BE2C (cell line): ENCODE measurements at places on chromosomes 4 and X.

GRCh38 chrX:155052738-155053498 is 18.0 kb downstream of the CMC4 start:
- no peak for DNase-seq

DNA sequence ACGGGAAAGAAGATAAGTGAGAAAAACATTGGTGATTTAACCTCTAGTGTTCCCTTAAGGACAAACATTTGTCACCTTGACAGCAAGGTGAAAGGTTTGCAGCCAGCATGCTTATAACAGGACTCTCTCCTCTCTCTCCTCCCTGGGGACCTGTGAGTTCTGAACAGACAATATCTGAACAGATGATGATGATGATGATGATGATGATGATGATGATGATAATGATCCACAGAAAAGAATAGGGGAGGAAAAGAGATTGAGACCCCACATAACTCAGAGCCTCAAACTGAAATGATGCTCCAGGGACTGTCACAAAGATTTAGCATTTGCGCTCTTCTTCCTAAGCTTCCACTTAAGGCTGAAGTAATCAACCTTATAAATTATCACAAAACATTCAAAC is 103.9 kb downstream of the SLC10A7 start:
- no peak for DNase-seq

- DNase-seq = no peak
Measured at GRCh38 chr4:7960790-7961655, 21.4 kb upstream of the AFAP1 start.

GRCh38 chr4:179867300-179867878 is 2375.8 kb upstream of the TENM3 start:
- peak; percentile 83 for DNase-seq

- no peak for DNase-seq
Measured at GRCh38 chr4:140344101-140344500, 29.3 kb upstream of the SCOC start.

DNA sequence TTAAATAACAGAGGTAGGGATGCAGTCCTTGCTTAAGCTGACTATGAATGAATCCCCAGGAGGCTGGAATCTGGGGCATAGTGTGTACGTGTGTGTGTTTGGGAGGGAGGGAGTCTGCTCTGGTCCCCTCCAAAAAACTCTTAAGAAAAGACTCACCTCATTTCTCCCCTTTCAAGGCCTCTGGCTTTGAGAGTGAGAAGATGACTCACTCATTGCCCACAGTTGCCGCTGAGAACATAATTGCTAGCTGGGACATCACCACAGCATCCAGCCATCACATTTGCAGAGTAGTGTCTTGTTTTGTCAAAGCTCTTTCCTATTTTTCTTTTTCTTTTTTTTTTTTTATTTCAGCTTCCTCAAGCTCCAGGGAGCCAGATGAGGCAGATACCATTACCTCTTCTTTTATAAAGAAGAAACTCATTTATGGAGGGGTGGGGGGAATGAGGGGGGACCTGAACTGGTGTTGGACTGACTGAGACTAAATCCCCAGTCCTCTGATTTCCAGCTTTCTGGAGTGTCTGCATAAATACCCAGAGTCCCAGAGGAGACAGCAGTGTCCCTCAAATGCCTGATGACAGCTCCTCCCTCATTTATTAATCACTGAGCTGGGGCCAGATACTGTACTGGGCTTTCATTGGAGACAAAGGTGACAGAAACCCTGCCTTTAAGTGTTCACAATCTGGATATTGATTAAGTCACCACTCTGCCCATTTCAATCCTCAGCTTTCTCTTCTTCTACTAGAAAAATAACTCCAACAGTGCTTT is 61.9 kb upstream of the LAS1L start:
- DNase-seq = no peak

DNA sequence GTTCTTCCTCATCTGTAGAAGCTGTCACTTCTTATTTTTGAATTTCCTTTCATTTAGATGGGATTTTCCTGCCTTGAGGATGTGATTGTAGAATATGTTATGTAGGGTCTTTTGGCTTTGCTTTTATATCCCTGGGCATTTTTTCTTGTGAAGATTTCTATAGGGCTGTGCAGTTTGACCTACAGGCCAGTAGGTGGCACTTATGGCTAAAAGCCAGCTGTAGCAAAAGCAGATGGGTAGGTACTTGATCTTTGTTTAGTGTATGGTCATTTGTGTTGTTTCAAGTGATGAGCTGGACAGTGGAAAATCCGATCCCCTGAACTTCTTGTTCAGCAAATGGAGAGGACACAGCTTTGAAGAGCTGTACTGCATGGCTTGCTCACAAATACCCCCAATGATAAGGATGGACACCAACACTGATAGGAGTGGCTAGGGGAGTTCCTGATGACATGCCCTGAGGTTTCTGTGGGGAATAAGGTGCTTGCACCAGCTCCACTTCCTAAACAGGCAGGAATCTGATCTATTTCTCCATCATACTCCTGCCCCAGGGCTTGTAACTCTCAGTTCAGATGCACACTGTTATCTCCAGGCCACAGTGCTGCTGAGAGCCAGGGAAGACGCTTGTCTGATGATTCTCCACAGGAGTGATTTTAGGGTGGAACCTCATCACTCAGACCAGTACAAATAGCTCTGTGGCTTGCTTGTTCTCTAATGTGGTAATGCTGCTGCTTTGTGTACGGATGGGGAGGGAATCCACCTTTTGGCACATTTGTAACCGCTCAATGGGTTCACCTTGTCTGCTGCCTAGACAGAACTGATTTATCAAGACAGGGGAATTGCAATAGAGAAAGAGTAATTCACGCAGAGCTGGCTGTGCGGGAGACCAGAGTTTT is 417.1 kb upstream of the MAGEB16 start:
- DNase-seq = peak; percentile 16

DNA sequence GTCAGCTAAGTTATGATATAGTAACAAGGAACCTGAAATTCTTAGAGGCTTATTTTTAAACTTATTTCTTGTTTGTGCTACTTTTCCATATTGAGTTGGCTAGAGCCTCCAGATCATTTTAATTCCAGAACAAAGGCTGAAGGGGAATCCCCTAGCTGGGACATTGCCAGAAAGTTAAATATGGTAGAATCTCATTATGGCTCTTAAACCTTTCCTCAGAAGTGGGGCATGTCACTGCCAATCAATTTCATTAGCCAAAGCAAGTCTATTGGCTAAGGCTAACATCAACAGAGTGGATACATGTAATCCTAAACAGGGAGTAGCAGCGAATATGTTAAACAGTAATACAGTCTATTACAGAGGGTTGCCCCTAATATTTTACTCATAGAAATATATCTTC is 47.0 kb downstream of the FTHL17 start:
- no peak for DNase-seq

GRCh38 chrX:121987163-121987562 is 939.8 kb downstream of the GLUD2 start:
- no peak for DNase-seq

- no peak for DNase-seq
Measured at GRCh38 chr4:81287101-81287500, 72.1 kb upstream of the PRKG2 start.

GRCh38 chr4:119113033-119113655 is 22.5 kb upstream of the MYOZ2 start:
- DNase-seq = no peak

DNA sequence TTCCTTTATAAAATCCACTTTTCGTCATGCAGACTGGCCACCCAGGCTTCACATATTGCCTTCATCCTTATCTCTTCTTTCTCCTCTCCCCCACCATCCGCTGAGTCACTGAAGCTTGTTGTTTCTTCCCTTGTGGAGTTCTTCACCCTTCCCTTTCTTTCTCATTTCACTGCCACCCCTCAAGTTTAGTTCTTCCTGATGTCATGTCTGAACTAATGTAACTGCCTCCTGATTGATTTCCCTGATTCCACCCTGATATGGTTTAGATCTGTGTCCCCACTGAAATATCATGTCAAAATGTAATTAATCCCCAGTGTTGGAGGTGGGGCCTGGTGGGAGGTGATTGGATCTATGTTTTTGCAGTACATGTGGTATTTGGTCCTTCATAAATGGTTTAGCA is 151.4 kb downstream of the CPEB2 start:
- DNase-seq = no peak

GRCh38 chr4:155639704-155640523 is 26.7 kb upstream of the GUCY1A1 start:
- no peak for DNase-seq

GRCh38 chr4:118587116-118587831 is 97.9 kb upstream of the METTL14 start:
- DNase-seq = no peak

- no peak for DNase-seq
Measured at GRCh38 chr4:153814789-153815188, 25.9 kb upstream of the SFRP2 start.
